Fibroblast of gingiva (primary cell): ENCODE measurements at places on chromosomes 7 and 10.

DNA sequence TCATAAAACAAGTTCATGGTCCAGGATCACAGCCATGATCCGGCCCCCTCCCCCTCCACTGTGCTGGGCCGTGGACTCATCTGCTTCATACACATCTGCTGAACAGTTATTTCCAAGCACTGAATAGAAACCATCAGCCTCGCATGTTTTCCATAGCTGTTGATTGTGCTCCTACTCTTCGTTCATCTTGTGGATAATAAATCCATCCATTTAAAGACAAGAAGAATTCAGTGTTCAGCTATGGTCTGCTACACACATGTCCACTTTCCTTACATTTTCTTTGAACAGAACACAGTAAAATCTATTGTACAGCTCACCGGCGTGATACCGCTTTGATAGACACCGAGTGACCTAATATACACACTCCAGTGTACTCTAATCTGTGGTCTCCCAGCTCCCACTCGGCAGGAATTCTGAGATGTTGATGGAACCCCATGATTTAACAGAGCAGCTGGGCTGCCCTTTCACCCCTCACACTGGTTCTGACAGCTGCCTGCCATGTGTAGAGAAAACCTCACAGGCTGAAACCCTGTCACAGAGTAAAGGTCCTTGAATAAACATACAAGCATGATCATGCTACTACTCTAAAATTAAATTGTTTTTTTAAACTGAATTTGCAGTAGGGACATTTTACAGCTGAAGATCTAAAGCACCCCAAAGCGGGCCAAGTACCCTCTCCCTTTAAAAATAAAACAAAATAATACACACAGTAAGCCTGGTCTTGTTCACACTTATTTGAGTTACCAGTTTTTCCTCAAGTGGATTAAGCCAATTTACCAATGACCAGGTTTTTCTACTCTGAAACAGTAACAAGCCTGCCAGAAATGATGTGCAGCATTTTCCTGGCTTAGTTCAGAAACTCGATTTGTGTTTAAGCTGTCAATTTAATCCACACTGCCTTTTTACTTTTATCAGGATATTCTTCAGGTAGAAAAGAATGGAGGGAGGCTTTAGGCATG is 95.1 kb upstream of the FZD1 start:
- DNase-seq: no peak

DNA sequence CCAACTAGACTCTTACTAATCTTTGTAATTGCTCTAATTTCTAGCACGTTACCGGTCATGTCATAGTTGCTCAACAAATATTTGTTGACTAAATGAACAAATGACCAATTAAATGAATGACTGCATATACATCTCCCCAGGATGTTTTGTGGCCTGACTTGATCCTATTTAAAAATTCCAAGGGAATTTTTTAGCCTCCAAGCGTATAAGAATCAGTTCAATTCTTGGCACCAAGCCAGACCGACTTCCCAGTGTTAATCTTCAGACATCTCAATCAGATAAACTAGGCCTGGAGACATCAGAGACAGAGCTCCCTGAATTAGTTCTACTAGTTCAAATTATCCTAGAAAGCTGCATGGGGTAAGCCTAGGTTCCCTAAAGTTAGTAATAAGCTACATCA is 96.0 kb downstream of the GSAP start:
- no peak for DNase-seq

GRCh38 chr10:2519139-2519538 is 548.2 kb upstream of the PFKP start:
- DNase-seq: no peak

DNA sequence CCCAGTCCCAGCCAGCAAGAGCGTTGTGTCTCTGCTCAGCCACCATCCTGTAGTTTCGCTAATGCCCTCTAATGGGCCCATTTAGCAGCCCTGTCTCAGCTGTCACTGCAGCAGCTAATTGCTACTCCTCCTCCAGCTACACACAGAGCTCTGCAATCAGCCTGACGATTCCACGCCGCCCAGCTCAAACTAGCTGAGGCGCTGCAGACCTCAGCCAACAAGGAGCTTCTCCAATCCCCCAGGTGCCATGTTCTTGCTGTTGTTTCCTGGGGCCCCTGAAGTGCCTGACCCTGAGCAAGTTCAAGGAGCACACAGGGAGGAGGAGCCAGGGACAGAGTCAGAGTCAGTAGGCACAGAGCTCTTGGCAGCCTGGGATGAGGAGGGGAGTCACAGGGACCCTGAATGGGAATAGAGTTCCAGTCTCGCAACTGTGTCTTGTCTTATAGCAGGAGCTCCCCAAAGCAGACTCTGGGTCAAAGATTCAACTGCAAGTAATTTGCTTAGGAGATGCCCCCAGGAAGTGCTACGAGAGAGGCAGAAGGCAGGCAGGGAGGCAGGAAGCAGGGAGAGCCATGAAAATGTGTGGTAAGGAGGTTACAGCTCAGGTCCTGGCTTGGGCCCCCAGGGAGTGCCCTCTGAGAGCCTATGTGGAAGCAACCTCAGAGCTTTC is 135.8 kb upstream of the UNC5B start:
- DNase-seq: no peak

GRCh38 chr10:29723726-29724125 is 89.0 kb upstream of the SVIL start:
- DNase-seq: peak; percentile 72

DNA sequence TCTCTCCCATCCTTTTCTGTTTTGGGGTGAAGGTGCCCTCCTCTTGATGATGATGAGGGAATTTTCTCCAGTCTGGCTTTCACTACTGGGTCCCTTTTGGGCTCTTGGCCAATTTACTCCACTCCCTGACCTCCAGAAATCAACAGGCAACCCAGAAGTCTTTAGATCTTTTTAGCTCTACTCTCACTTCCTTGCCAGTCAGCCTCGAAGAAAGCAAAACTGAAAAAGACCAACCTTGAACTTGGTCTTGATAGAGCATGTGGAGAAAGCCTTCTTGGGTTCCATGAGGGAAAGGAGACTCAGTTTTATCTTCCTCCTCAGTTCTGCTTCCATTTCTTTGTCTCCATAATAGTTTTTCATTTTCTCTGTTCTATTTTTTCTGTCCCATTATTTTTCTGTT is 91.4 kb upstream of the NPVF start:
- DNase-seq: no peak

DNA sequence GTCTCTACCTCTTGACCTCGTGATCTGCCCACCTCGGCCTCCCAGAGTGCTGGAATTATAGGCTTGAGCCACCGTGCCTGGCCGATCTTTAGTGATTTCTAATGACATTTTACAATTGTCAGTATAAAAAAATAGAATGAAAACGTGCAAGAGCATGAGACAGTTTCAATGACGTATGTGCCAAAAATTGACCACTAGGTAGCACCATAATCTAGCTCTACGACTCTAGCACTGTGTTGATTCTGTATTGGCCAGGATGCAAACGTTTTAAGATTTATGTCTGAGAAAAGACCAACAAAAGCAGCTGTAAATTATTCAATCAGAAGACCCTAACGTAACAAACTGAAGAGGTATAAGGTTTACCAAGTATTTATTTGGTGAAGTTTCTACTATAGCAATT is 25.4 kb upstream of the EXOC6 start:
- peak; percentile 19 for DNase-seq

DNA sequence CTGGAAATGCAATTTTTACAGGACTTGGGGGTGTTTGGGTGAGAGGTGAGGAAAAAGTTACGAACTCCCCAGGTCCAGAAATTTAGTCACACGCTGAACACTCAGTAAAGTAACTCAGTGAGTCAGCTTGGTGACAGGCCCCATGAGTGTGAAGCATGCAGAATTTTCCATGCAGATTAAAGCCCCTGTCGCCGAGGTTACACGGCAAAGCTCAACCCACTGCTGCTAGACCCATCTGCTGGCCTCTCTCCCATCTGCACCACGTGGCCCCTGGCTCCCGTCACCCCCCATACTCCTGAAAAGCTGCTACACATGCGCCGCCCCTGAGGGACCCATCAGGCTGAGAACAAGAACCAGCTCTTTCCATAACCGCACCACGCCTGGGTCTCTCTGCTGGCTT is 7.0 kb upstream of the MMP21 start:
- DNase-seq: no peak

DNA sequence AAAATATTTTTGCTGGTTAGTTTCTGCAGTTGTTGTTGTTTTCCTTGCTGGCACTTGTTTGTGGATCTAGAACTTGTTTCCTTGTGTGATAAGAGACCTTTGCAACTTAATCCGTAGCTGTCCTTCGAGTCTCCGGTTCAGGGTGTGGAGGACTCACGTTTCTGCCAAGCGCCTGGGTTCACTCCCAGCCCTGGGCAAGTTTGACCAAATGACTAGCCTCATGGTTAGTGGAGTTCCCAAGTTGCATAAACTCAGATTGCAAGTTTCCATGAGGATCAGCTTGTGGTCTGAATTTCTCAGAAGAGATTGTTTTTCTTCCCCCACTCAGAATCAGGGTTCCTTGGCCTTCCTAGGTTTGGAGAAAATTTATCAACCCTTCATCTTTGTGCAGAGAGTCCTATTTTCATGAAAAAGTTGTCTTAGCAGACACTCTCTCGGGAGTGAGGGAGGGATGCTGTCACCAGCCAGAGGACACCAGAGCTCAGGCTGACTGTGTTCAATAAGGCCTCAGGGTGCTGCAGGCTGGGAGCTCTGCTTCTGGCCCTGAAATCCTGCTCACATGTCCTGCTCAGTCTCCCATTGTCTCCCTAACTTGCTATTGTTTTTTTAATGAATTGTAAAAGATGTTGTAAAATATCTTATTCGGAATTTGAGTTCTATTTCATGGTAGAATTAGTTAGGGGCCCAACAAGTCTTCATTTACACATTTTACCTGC is 377.7 kb upstream of the KLF6 start:
- DNase-seq: no peak

DNA sequence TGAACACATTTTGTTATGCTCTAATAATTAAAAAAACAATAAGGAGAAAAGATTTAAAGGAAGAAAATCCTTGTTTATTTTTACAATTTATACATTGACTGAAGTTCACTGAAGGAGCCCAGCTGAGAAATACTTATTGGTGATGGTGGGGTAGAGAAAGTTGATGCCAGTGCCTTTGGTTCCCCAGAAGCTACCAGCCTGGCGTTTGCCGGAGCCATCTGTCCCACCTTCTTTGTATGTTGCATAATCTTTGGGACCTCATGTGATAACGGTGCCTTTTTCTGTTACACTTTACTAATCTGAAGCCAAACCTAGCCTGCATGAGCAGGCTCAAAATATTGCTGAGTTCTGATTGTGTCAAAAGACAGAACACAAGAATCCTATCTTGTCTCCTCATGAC is 22.7 kb downstream of the ZNF365 start:
- DNase-seq: no peak

- no peak for DNase-seq
Observed at GRCh38 chr7:142908921-142909890, 23.7 kb upstream of the TRPV6 start.

- DNase-seq: no peak
Observed at GRCh38 chr10:106978756-106979155, 185.8 kb downstream of the SORCS1 start.

DNA sequence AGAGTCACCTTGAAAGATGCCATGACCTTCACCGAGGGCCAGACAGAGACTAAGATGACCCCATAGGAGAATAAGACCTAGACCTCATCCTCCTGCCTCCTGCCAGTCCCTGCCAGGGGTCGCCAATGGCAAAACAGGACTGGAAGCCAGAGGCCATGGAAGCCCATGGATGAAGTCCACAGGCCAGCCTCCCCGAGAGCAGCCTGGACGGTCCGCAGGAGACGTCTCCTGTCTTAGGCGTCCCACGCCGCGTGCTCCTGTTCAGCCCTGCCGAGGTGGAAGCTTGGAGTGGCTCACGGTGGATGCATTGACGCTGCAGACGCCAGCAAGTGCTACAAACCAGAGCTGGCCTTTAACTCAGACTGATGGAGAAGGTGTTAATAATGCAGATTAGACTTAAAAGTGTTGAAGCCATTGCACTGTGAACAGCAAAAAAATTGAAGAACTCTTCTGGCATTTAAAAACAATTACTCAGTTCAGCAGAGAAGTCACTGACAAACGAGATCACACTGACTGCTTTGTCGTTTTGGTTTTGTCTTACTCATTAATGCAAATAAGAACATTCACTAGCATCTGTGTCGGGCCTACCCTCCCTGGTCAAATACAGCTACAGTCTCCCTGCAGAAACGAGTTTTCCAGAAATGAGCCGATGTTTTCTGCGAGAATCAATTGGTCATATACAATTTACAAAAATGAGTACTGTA is 38.1 kb upstream of the FAM20C start:
- DNase-seq: no peak

DNA sequence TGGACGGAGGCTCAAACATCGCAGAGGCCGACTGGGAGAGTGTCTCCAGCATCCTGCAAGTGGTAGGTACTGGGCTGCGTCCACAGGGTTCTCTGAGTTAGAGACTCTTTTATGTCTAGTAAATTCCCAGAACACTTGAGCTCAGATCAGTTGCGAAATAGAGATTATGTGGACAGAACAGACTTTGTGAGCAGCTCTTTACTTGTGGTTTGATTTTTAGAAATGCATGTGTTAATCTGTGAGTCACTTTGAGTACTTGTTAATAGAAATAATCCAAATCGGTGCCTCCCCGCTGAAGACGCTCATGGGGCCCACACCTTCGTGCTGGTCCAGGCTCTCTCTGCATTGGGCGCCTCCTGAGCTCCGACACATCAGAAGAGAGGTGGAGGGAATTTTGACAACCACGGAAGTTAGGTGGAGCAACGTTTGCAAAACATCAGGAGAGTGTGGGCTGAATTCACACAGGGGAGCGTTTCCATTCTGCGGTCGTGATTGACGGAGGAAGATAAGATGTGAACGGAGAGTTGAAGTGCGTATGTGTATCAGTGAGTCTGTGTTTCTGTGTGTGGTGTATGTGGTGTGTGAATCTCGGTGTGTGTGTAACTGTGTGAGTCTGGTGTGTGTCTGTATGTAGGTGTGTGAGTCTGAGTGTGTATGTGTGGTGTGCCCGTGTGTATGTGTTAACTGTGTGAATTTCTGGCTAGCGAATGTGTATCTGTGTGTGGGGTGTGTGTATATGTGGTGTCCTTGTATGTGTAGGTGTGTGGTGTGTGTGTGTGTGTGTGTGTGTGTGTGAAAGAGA is 32.1 kb downstream of the PFKP start:
- DNase-seq: peak; percentile 83

GRCh38 chr10:3107426-3107961 is 40.1 kb downstream of the PFKP start:
- DNase-seq: peak; percentile 99

GRCh38 chr10:77574438-77574837 is 63.2 kb downstream of the KCNMA1 start:
- DNase-seq: no peak

- peak; percentile 82 for DNase-seq
Observed at GRCh38 chr10:102752934-102753664, 9.4 kb downstream of the WBP1L start.

- no peak for DNase-seq
Observed at GRCh38 chr10:132677473-132678227, 108.3 kb downstream of the NKX6-2 start.

DNA sequence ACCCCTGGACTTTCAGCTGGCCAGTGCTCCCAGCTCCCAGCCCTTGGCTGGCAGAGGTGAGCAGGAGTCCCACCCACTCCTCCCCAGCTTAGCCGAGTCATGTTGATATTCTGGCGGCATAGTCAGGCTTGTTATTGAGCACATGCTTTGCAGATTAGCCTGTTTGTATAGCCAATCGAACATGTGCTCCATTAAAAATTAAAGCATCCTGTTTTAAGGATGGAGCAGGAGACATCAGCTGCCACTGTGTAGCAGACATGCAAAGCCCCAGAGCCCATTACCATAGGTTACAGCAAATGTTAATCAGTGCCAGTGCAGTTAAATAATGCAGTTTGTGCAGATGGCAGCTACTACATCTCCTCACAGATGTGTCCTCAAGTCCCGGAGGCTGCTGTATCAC is 574.6 kb upstream of the GALNT17 start:
- DNase-seq: no peak
